ENCODE measurements at places on chromosomes 4 and X.

DNA sequence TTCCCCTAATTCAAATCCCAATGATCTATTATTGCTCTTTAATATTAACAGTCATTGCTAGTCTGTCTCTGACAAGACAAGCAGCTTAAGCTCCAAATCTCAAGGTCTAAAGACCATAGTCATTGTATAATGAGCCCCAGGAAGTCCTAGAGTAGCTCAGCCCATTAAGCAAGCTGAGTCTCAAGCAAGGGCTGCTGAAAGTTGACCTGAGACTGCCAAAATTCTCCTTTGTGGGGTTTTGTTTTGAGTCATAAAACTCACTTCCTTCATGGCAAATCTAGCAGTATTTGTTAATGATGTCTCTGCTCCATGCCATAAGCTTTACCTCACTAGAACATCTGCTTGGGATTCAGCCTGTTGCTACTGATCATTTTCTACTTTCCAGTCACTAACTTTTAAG, 313.2 kb downstream of the ANTXR2 start:
- no peak for DNase-seq

DNA sequence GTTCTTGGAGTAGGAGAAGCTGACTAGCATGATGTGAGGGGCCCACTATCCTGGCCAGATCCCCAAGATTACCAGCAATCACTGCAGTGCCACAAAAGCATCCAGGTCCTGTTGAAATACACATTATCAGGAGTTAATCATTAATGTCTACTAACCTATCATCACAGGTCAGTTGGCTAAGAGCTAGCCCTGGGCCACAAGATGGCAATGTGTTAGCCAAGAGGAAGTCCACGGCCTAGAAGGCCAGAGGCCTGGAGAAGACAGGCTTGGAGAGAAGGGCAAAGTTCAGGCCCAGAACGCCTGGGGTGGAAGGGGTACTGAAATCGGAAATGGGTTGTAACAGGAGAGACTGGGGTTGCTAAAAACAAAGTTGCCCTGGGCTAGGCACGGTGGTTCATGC, 19.9 kb upstream of the KIAA1210 start:
- DNase-seq, result no peak

- no peak for DNase-seq
Measured at GRCh38 chr4:79088946-79089691, 149.9 kb upstream of the PAQR3 start.

- DNase-seq, result no peak
Measured at GRCh38 chr4:108885211-108885610, 122.4 kb upstream of the ETNPPL start.

DNA sequence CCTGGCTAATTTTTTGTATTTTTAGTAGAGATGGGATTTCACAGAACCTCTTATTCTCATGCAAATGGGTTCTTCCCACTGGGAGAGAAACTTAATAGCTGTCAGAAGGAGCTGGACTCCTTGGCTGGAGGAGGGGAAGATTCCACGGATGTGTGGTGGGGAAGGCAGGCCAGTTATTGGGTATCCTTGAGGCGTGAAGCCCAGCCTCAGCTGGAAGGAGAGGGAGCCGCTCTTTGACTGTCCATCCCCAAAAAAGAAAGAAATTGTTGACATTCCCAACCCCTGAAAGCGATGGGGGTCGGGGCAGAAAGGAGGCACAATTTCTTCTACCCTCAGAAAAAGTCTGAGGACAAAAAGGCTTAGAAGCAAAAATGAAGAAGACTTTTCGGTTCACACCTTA, 983.1 kb upstream of the PABPC4L start:
- no peak for DNase-seq

DNA sequence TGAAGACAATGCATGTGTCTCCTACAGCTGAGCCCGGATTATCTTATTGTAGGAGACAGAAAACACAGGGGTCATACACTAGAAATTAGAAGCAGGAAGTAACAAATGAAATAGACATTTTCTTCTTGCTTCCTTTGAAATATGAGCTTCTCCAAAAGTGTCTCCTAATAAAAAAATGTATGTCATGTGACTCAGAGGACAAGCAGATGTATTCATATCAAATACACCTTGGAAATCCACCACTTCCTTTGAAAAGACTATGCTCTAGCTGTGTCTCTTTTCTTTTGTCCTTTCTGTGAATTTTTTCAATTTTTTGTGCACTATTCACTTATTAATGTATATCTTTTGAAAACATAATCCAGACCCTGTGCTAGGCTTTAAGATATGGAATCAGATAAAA, 1906.2 kb downstream of the C4orf33 start:
- DNase-seq, result no peak

GRCh38 chr4:74375824-74376426, 11.0 kb downstream of the EREG start:
- no peak for DNase-seq

GRCh38 chr4:156576946-156577345, 394.7 kb downstream of the PDGFC start:
- no peak for DNase-seq

- DNase-seq, result no peak
Measured at GRCh38 chr4:123651066-123651465, 254.5 kb downstream of the SPRY1 start.

DNA sequence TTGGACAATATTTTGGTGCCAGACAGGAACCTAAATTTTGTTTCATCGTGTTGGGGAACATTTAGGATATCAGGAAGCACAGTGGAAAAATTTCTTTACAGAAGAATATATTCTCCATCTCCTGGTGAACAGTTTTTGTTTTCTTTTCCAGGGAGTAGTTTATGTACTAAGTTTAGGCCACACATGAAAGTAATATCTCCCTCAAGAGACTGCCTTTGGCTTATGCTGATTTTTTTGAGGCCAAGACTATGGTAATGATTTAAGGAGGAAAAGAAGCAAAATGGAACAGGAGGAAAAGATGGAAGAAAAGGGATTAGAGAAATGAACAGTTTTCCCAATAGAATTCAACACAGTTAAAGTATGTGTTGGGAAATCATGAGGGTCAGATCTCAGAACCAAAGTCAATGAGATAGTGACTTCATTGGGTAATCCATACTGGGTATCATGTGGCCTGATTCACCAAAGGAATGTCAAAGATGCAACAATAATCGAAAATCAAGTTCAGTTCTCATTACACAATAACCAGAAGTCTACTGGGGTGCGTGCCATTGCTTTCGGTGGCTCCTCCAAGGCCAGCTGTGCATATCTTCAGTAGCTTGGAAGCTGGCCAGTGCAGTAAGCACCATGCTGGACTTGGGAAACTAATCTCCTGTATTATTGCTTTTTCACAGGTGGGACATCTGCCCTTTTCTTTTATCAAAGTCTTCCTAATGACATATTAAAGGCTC, 234.8 kb downstream of the COL25A1 start:
- no peak for DNase-seq

- DNase-seq, result no peak
Measured at GRCh38 chrX:31580227-31580626, 508.4 kb upstream of the FTHL17 start.

DNA sequence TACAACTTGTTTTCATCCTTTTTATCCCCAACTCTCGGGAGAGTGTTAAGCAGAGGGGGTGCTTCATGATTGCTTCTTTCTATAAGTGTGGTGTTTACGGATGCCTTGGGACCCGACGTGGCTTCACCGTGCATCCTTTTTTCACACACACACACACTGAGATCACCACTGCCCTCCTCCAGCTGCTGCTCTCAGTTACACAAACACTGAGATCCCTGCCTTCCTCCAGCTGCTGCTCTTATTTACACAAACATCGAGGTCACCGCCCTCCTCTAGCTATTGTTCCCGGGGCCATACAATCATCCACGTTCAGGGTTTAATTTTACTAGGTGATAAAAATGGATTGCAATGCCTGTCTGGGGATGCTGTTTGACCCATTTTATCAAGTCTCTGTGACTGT, 155.4 kb upstream of the FAM9B start:
- no peak for DNase-seq

GRCh38 chr4:64306255-64306565, 103.0 kb downstream of the TECRL start:
- DNase-seq, result no peak

DNA sequence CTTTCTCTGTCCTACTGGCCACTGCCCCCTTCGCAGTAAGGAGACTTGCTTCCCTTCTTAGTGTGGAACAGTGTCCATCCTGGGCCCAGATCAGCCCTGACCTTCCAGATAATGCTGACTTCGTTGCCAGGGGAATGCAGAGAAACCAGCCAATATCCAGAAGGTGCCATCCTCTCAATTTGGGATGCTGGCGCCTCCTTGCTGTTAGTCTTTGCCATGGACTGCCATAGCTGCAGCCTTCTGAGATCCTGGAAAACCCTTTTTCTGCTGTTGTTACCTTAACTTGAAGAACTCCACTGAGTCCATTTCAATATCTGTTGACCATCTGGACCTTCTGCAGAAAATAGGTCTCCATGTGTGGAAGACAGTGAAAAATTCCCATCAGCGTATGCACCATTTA, 21.8 kb downstream of the RAI2 start:
- no peak for DNase-seq

- DNase-seq, result no peak
Measured at GRCh38 chrX:71618303-71618721, at the start of gene CXCR3. TSS of gene CXCR3 (minus strand) at chrX:71618511. CDS start at chrX:71618449, 62 bp downstream.

DNA sequence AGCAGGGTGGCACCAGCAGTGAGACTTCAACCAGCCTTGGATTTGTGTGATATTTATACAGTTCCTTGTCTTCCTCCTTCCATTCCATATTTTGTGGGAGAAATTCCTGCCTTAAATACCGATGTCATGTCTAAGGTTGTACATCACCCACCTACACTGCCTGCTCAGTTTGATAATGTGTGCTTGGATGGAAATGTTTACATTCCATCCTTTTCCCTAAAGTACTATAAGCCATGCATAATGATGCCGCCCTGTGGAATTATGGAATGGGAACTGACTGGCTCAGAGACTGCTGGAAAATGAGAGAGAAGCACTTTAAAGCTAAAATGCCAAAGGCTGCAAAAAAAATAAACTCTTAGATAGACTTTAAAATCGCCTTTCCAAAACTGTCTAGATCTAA, 11.3 kb upstream of the GLUD2 start:
- DNase-seq, result no peak

DNA sequence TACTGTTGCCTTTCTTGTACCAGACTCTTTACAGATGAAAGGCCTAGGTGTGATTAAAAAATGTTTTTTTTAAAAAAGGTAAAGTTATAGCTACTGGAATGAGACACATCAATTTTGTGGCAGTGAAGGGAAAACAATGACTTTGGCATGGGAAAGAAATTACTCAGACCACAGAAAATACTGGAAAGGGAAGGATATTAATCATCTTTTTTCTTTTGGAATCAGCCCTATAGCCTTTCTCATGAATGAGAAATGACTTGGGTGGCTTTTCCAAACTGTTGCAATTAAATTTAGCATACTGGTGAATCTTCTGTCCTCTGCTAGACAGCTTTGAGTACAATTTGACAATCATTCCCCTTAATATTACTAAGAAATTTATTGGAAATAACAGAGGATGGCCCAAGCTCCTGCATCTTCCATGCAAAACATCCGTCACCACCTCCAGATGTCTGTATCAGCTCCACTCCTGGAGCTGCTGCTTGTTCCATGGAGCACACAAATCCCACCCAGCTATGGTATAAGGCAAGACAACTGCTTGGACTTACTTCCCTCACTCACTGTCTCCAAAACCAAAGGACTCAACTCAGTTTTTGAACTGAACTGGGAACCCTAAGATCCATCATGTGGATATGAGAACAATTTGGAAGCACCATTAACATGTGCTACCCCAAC, 97.6 kb upstream of the ARSJ start:
- DNase-seq, result peak; percentile 85

- DNase-seq, result peak; percentile 60
Measured at GRCh38 chrX:53317365-53318069, 36.1 kb upstream of the IQSEC2 start.

DNA sequence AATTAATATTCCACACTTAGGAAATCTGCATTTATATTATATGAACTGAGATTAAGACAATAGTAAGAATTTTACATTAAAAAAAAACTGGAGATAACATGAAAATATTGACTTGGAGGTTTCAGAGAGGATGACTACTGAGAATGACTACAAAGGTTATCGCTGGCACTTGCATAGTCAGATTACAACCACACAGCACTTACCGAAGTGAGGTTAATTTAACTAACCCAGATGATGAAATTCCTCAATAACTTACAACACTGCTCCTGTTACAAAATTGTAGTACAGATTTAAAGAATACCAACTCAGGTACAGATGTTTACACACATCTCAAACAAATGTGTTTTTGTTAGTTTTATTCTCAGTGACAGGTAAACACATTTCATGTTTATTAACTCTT, 283.5 kb downstream of the CAMK2D start:
- no peak for DNase-seq

GRCh38 chr4:38153387-38153760, 193.2 kb downstream of the PTTG2 start:
- DNase-seq, result no peak

- peak; percentile 1 for DNase-seq
Measured at GRCh38 chrX:84188320-84188834, 378 bp upstream of the RPS6KA6 start.

All from lung microvascular endothelial cell (primary cell).